ENCODE measurements at places on chromosomes 7 and 10. TPM values are rescaled to one million over a fixed set of nuclear protein-coding genes. Genes with fewer than 3 reads are reported as not detected.

DNA sequence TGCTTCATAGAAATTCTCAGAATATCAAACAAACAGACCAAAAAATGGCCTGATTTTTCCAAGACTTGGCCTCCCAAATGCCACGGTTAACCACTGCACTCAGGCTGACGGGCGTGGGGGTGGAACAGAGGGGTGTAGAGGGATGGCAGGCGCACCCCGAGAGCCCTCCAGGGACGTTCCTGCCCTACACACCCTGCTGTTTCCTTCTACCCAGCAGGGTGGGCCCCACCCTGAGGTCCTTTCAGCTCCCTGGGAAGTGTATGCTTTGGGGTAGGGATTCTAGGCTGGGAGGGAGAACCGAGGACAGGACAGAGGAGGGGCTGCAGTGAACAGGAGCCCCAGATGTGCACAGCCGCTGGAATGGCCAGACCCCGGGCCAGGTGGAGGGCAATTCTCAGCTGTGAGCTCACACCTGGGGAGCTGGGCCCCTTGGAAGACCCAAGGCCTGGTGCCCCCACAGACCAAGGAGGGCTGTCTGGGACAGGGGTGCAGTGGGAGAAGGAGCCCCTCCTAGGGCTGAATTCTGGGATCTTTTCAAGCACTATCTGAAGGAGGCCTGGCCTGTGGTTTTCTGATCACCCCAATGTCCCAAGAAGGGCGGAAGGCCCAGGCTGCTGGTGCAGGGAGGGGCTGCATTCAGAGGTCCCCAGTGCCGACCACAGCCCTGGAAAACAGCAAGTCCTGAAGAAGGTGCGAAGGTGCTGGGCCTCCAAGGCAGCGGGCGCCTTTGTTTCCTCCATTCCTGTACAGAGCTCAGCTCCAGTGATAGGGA is 32.9 kb upstream of the INPP5A start:
- 0 out of 2 replicates have a peak, but pooled peaks cover 3% of the 10 kb centered on the region for H3K27me3 ChIP-seq
- no peaks in the 10 kb centered on the region for H3K36me3 ChIP-seq

DNA sequence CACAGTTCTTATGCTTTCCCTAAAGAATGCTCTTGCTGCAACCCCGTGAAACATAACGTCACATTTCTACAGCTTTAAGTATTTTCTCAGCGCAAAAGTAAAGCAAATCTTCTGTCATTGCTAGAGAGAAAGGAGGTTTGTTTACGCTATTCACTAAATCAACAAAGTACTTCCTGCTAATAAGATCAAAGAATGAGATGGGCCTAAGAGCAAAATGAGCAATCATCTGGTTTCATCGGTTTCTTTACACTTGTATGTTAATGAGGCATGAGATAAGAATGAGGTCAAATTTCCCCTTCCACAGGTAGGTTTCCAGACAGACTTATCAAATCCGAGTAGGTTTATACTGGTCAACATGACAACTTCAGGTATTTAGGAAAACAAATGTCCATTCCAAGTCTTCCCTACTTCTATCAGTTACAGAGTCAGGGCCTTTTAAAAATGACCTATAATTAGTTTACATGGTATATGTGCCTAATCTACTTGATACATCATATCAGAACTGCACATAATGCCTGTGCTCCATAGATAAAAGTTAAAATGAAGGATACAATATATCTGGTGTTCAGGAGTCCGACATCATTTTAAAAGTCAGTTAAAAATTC is 8.4 kb downstream of the USP6NL start:
- H3K36me3 ChIP-seq = no peaks in the 10 kb centered on the region
- no peak overlapping the region for H3K27ac ChIP-seq
- H3K4me1 ChIP-seq = peaks cover 8% of the 10 kb centered on the region
- no peak overlapping the region for H3K4me3 ChIP-seq
- peak; percentile 38 for DNase-seq
- no peaks in the 10 kb centered on the region for H3K27me3 ChIP-seq

DNA sequence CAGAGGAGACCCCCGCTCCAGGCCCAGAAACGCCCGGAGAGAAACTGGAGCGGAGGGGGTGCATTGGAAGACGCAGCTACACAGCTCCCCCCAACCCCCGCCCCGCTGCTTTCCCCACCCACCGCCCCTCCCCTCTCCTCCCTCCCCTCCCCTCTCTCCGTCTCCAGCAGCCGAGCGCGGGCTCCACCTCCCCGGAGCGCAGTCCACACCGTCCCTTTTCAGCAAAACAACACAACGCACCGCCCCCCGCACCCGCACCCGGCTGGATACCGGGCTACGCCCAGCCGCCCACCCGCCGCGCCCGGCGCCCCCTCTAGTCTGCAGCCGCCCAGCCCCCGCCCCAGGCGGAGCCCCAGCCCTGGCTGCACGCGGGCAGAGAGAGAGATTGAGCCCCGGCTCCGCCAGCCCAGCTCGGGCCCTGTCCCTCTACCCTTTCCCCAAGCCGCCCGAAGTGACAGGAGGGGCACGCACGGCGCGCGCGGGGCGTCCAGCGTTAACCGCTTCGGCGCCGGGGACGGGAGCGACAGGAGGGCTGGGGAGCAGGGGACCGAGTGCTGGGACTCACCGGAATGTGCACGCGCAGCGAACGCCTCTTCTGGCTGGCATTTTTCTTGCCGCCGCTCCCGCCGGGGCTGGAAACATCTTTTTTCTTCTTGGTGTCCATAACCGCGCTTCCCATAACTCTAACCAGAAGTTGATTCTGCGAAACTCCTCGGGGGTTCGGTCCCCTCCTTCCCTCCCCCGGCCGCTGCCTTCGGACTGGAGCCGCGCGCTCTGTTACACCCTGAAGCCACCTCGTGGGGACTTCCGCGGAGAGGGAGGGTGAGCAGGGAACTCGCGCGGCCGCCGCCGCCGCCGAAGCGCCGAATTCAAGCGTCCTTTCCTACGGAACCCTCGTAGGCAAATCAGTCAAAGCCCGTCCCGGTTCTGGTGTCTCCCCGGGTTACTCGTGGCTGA is 695 bp downstream of the PRKAG2 start:
- H3K4me1 ChIP-seq = peaks cover 25% of the 10 kb centered on the region
- H3K4me3 ChIP-seq = peak overlapping the region; percentile 46
- DNase-seq = no peak
- no peak overlapping the region for H3K27ac ChIP-seq

GRCh38 chr10:77881636-77882035 is 44.9 kb downstream of the DLG5 start:
- DNase-seq = no peak
- no peaks in the 10 kb centered on the region for H3K27me3 ChIP-seq
- no peak overlapping the region for H3K4me3 ChIP-seq

DNA sequence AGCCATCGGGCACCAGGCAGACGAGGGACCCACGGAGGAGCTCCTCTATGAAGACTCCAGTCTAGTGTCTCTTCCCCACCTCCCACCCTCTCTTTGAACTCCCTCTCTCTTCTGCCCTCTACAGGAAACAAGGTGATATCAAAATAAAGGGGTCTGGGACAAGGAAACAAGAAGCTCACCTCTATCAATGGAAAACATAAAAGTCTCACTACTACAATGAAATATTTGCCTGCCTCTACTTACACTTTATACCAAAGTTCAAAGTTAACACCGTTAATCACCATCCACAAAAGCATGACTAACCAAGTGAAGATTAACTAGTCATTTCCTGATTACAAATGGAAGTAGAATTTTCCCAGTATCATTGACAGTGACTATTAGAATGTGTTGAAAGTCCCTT is 82.2 kb downstream of the PARD3 start:
- no peak overlapping the region for H3K4me3 ChIP-seq
- H3K4me1 ChIP-seq = peaks cover 25% of the 10 kb centered on the region
- H3K27ac ChIP-seq = peak overlapping the region; percentile 33

Gene SPDYE16
- total RNA-seq = not detected

- H3K36me3 ChIP-seq = no peaks in the 10 kb centered on the region
- H3K4me3 ChIP-seq = no peak overlapping the region
- no peak overlapping the region for H3K27ac ChIP-seq
- H3K4me1 ChIP-seq = no peaks in the 10 kb centered on the region
These were observed 105.2 kb downstream of the FAS start for GRCh38 chr10:89095701-89096391.

Gene OR9A2
- not detected for total RNA-seq

GRCh38 chr10:31319602-31320549 is 860 bp downstream of the ZEB1 start:
- peaks cover 20% of the 10 kb centered on the region for H3K36me3 ChIP-seq
- peaks cover 33% of the 10 kb centered on the region for H3K4me1 ChIP-seq
- peak; percentile 40 for DNase-seq
- no peaks in the 10 kb centered on the region for H3K27me3 ChIP-seq
- H3K4me3 ChIP-seq = peak overlapping the region; percentile 95

DNA sequence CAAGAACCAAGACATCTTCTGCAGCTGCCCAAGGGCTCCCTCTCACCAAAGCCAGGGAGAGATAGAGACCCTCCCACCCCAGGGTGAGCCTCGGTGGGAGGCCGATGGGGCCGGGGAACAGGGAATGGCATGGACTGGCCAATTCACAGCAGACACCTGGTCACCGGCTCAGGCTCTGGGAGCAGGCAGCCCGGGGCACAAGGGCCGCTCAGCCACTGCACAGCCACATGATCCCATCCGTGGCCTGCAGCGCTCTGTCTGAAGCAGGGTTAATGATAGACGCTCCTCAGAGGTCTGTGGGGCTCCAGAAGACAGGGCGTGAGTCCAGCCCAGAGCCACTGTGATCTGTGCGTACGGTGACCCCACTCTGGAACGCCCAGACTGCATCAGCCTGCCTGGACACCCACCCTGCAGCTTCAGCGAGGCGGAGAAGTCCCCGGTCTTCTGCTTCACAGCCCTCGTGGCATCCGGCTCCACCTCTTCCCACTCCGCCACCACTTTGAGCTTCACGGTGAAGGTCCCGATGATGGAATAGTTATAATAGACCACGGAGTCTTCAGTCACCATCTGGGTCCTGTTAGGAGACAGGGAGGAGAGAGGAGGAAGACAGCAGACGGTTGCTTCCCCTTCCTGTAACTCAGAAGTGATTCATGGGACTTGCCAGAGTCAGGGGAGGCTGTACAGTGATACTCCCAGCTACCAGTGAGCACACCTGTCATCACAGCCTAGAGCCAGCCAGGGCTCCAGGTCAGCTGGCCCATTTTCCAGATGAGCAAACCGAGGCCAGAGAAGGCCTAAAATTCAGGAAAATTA is 14.0 kb downstream of the TMEM130 start:
- no peaks in the 10 kb centered on the region for H3K36me3 ChIP-seq
- H3K27ac ChIP-seq = no peak overlapping the region
- no peak overlapping the region for H3K4me3 ChIP-seq
- H3K4me1 ChIP-seq = peaks cover 25% of the 10 kb centered on the region

- no peak overlapping the region for H3K27ac ChIP-seq
- DNase-seq = no peak
- H3K36me3 ChIP-seq = no peaks in the 10 kb centered on the region
- H3K4me1 ChIP-seq = no peaks in the 10 kb centered on the region
- no peaks in the 10 kb centered on the region for H3K27me3 ChIP-seq
These were observed 9.6 kb downstream of the LYZL2 start for GRCh38 chr10:30619966-30620365.

DNA sequence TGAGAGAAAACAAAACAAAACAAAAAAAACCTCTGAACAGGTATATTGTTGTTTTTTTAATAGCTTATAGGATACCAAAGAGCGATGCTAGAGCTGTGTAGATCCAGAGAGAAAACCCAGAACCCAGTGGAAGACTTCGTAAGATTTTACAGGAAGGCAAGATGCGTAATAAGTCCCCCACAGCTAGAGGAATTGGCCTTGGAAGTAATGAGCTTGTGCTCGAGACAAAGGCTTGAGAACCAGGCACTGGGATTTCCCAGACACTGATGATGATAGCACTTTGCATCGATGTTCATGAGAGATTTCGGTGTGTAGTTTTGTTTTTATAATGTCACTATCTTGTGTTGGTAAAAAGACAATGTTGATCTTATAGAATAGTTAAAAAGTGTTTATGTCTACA is 821.5 kb upstream of the IGFBP3 start:
- peaks cover 21% of the 10 kb centered on the region for H3K4me1 ChIP-seq
- no peaks in the 10 kb centered on the region for H3K36me3 ChIP-seq
- no peaks in the 10 kb centered on the region for H3K27me3 ChIP-seq
- DNase-seq = no peak

Gene SNCG
- total RNA-seq = 0.74 TPM

DNA sequence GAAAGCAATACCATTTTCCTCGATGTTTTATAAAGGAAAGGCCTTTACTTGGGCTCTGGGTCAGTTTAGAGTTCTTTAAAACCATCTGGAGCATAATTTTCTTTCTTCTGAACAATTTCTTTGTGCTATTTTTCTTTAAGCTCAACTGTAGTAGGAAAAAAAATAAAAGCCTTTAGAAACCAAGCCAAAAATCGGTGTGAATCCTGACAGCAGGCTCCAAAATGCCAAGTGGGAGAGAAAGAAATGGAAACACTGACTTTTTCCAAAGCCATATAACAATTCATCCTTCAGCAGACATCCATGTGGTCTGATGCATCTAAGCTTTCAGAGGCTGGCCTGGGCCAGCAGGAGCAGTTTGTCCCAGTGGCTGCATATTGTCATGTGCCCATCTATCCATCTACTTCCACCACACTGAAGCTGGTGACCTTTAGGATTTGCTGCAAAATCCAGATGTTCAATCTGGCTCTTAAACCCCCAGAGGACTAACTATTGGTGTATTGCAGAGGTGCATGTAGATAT is 23.0 kb upstream of the ITPRID1 start:
- H3K36me3 ChIP-seq = no peaks in the 10 kb centered on the region
- H3K27ac ChIP-seq = no peak overlapping the region
- DNase-seq = no peak
- no peaks in the 10 kb centered on the region for H3K4me1 ChIP-seq
- no peak overlapping the region for H3K4me3 ChIP-seq

DNA sequence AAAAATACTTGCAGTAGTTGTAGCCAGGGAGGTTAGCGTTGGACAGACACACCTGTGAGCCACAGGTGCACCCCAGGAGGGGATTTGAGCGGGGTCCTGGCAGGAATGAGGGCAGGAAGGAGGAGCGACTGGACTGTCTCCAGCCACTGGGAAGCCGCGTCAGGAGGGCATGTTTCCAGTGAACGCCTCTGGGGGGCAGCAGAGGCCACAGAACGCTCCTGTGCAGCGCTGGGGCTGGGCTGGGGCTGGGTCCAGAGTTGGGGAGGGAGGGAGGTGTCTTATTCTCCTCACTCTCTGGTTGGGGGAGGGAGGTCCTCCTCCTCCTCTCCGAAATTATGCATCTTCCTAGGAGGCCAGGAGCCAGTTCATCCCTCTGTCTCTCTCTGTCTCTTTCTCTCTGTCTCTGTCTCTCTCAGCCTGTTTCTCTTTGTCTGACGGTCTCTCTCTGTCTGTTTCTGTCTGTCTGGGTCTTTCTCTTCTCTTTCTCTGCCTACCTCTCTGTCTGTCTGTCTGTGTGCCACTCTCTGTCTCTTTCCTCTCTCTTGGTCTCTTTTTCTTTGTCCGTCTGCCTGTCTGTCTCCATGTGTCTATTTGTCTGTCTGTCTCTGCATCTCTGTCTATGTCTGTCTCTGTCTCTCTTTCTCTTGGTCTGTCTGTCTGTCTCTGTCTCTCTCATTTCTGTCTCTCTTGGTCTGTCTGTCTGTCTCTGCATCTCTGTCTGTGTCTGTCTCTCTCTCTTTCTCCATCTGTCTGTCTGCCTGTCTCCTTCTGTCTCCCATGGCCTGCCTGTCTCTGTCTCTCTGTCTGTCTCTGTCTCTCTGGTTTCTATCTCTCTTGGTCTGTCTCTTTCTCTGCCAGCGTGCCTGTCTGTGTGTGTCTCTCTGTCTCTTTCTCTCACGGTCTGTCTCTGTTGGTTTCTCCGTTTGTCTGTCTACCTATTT is 9.9 kb upstream of the PSMG3 start:
- H3K4me1 ChIP-seq = no peaks in the 10 kb centered on the region
- no peaks in the 10 kb centered on the region for H3K27me3 ChIP-seq
- no peak overlapping the region for H3K27ac ChIP-seq
- H3K36me3 ChIP-seq = no peaks in the 10 kb centered on the region

Gene ZNF736
- total RNA-seq = 0.06 TPM

All from SJSA1 (cell line).